ENCODE measurements at places on chromosomes 4 and X.

- no peak for DNase-seq
Measured at GRCh38 chrX:55260806-55261205, 3.9 kb downstream of the PAGE3 start.

- no peak for DNase-seq
Measured at GRCh38 chr4:168483811-168484210, 3.5 kb upstream of the DDX60L start.

DNA sequence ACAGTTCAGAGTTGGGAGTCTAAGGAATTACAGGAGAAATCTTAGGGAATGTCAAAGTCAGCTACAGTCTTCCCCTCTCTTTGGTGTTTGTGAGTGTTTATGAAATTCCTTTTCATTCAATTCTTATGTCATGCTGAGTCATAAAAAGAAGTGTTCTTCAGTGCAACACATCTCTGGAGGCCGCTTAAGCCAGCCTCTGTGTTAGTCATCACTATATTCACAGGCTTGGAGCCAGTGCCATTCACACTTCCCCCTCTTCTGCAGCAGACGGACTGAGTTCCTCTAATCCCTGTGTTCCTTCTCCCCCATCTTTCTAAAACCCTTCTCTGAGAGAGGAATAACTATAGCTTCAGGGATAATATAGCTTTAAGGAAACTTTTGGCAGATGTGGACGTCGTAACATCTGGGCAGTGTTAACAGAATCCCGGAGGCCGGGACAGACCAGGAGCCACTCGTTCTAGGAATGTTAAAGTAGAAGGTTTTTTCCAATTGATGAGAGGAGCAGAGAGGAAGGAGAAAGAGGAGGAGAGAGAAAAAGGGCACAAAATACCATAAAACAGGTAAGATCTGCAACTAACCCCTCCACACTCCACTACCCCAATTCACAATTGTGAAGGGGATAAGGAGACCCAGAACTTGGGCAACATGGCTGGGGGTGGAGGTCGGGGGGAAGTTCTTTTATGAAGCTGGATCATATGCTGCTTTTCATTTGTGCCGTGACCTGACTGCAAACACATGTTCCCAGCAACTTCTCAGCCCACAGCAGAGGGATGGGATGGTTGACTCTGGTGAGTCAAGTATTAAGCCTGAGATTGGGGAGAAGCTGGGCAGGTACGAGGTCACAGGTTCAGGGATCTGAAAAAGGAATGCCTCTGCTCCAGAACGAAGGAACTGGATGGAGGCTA, at the start of gene SRPX2:
SRPX2 (plus strand) TSS at position 244 of the 905 bp plus-strand sequence. CDS start 2,124 bp downstream, outside the sequence.
- peak; percentile 17 for DNase-seq

DNA sequence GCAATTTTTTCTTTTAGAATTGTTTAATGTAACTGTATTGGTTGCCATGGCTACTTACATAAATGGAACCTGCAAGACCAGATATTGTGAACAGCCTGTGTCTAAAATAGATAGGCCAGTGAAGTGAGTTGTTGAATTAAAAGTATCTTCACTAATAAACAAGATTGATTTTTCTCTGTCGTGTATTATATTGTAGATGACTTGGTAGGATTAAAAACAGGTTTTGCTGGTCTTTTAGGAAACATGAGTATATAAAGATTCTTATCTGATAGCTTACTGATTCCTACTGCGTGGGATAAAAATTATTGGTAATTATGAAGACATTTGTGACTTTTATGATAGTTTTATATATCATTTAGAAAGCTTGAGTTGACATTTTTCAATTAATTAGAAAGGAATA, 162.1 kb downstream of the KDM6A start:
- DNase-seq = no peak
